RPMI8226 (cell line): ENCODE measurements at places on chromosomes 16 and 17.

DNA sequence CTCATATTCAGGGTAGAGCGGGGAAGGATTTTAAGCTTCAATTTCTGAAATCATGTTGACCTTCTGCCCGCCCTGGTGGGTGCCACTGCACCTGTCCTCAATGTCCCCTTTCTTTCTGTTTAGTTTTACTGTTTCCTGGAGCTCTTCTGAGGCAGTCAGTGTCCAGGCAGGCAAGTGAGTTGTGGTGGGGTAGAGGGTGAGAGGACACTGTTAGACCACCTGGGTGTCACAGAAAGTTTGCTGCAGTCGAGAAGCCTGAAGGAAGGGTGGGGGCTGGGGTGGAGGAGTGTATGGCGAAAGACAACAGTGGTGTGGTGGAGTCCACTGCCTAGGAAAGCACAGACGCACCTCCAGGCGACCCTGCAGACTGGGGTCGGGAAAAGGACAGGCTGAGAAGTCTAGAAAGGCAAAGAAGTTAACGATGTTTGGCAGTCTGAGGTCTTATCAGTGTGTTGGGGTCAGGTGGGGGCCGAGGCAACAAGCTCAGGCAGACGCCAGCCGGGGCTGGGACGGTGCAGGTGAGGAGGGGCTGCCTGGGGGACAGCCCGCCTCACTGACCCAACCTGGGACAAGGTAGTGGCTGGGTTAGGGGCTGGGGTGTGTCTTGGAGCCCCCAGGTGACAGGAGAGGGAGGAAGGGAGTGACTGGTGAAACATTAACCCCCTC lies 23.3 kb upstream of the HOXB13 start:
- DNase-seq = no peak

- DNase-seq = peak; percentile 37
Measured at GRCh38 chr17:21288571-21289017, 4.1 kb downstream of the MAP2K3 start.

- peak; percentile 9 for DNase-seq
Measured at GRCh38 chr17:69853541-69854224, 221.3 kb upstream of the KCNJ16 start.

DNA sequence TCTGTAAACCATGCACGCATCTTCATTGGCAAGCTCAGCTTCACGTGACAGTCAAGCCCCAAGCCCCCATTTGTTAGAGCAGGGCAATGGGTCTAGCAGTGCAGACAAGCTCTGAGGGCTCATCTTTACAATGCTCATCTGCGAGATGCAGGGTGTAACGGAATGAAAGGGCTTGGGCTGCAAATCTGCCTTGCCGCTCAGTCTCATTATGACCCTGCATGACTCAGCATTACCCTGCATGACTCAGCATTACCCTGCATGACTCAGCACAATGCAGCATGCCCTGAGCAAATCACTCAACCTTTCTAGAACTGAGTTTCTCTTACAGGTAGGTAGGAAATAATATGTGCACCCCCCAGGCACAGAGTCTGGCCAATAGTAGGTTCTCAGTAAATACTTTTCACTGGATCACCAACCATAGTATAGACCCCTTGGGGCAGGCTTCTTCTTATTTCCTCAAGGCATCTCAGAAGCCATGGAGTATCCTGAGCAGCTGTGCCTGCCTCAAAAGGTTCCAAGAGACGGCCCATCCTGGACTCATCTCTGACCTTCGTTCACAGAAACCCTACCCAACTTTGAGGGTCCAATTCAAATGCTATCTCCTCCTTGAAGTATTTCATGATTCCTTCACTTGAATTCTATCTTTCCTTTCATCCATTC lies 391.3 kb upstream of the CDH5 start:
- DNase-seq = peak; percentile 10

DNA sequence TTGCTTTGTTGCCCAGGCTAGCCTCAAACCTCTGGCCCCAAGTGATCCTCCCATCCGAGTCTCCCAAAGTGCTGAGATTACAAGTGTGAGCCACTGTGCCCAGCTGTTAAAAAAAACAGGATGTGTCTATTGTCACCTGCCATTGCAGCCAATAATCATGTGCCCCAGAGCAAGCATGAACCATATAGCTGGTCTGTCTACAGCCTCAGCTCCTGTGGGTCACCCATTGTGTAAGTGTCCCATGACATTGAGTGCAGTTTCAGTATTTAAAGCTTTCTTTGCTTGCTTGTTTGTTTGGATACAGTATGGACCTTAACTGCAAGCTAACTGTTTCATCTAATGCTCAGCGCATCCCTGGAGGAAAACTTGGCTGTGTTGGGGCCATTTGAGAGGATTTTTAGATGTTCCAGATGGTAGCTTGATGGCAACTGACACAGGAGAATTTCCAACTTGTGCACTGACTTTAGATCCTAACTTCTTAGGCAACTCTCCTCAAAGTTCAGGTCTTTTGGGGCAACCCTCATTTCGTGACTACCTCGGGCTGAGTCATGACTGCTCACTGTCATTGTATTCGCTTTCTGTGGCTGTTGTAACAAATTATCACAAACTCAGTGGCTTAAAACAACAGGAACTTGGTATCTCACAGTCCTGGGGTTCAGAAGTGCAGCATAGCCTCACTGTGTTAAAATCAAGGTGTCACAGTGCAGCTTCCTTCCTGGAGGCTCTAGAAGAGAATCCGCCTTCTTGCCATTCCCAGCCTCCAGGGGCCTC lies 30.3 kb upstream of the ADORA2B start:
- no peak for DNase-seq

- no peak for DNase-seq
Measured at GRCh38 chr16:80062361-80063030, 462.0 kb upstream of the MAF start.

- peak; percentile 27 for DNase-seq
Measured at GRCh38 chr17:55238931-55239297, 25.8 kb upstream of the HLF start.

DNA sequence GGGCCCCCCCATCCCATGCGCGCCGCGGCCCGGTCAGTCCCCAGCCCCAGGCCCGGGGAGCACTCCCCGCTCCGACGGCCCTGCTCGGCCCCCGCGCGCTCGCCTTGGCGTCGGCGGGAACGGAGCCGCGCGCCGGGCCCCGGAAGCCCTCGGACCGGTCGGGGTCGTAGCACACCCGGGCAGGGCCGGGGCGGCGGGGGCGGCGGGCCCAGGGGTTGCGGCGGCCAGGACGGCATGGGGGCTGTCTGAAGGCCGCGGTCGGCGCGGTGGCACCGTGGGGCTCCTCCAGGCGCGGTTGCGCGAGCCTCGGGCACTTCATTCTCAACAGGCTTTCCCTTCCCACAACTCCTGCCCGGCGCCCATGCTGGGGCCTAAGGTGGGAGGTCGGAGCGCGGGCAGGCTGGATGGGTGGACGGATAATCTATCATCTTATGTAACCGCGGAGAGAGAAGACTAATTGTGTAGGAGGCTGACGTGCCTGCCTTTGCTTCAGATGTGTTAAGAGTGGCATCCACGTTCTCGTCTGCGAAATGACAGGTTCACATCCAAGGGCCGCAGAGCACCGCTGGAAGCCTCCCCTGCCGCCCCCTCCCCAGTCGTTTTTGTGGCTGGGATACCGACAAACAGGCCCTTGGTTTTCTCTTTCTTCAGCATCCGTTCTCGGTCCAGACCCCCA lies 708 bp downstream of the BAIAP2 start:
- DNase-seq = no peak

- no peak for DNase-seq
Measured at GRCh38 chr17:193841-194806, 12.7 kb upstream of the DOC2B start.

DNA sequence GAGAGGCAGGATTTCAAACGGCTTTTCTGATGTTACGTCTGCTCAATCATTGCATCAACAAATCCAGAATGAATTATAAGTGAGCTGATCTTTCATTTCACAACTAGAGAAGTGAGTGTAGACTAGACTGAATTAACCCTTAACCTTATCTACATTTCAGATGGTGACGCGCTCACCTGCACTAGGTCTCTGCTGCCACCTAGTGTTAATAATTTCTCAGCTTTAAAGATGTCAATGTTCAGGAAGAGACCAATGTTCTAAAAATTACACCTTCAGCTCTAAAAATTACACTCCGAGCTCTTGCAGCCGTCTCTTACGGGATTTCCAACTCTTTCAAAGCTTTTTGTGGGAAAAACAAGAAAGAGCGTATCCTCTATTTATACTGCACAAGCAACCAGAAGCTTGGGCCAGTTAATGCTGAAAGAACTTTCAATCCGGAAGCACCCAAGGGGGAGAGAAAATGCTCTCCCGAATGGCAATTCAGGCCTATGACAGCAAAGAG lies 88.2 kb upstream of the FA2H start:
- DNase-seq = peak; percentile 63

DNA sequence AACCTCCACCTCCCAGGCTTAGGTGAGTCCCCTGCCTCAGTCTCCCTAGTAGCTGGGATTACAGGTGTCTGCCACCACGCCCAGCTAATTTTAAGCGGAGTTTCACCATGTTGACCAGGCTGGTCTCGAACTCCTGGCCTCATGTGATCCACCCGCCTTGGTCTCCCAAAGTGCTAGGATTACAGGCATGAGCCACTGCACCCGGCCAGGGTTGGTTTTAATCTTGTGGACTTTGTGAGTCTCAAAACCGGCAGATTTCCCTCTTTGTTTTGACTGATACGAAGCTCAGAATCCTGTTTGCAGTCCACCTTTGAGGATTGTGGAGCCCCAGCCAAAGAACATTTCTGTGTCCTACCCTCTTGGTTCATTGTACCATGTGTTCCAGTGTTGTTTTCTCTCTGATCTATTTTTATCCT lies 16.4 kb upstream of the CPSF4L start:
- no peak for DNase-seq

DNA sequence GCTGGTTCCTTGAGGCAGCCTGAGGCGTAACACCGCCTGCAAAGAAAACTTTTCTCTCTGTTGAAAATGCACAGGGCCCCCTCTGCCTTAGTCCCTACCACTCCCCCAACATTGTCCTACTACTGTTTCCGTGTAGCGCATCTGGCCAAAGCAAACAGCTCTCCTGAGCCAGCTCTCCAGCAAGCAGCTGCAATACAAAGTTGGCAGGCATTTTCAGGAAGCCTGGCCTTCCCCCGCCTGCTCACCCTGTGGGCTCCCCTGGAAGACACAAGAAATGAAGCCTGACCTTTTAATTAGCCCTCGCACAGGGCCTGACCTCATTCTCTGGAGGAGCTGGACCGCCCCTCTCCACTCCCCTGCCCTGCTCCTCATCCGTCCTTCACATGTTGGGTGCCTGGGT lies 66.7 kb downstream of the SOX9 start:
- no peak for DNase-seq

- no peak for DNase-seq
Measured at GRCh38 chr17:5330981-5331380, 48.9 kb downstream of the RABEP1 start.
